ENCODE measurements at places on chromosomes 6 and 20.

GRCh38 chr6:142935553-142936517 lies 9.1 kb downstream of the HIVEP2 start:
- no peak for DNase-seq

DNA sequence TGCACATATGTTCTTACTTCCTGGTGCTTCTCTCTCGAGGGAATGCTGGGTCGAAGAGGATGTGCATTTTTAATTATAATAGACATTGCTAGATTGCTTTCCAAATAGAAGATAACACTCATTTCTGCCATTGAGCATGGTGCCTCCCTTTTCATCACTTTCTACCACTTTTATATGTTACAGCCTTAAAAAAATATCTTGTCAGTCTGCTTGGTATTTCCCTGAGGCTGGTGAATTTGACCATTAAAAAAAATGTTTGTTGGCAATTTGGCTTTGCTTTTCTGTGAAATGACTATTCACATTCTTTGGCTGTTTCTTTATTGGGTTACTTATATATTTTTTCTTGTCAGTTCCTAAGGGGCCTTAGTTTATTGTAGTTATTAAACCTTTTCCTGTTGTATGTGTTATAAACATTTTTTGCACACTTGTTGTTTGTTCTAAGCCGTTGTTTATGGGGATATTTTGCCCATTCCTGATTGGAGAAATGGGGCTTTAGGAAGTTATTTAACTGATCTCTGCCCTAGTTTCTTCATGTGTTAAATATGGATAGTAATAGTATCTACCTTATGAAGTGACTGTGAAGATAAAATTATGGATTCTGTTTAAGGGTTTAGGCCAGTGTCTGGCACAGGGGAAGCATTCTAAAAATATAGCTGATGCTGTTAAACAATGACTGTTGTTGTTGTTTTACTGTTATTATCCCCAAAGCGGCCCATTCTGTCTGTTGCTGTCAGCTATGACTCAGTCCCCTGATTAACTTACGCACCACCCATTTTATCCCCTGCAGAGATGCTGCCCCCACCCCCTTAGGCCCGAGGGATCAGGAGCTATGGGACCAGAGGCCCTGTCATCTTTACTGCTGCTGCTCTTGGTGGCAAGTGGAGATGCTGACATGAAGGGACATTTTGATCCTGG lies 3.8 kb downstream of the DDR1 start:
- DNase-seq, result no peak

- DNase-seq, result no peak
Observed at GRCh38 chr6:24233813-24234442, 107.9 kb downstream of the NRSN1 start.

DNA sequence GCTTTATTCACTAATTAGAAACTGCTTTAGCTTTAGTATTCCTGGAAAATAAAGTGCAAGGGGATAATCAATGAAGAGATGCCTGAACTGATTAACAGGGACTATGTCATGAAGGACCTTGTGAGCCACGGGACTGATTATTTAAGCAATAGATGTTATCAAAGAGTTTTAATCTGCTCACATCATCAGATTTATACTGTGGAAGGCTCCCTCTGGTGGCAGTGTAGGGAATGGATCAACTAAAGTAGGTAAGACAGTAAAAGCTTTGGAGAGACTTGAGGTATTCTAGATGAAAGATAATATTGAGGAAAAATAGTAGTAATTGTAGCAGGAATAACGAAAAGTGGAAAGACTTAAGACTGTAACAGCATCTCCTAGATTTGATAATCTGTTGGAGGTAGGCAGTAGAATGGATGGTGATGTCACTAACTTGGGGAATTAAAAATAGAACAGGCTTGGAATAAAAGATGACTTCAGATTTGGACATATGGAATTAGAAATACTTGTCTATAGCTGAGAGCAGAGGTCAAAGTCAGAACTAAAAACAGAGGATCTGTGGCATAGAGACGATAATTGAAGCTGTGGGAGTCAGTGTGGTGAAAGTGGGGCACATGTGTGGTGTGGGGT lies 80.3 kb upstream of the HTR1E start:
- no peak for DNase-seq

GRCh38 chr6:308307-308706 lies 16.0 kb downstream of the DUSP22 start:
- DNase-seq, result no peak

- DNase-seq, result no peak
Observed at GRCh38 chr6:17367868-17368267, 25.5 kb upstream of the CAP2 start.

DNA sequence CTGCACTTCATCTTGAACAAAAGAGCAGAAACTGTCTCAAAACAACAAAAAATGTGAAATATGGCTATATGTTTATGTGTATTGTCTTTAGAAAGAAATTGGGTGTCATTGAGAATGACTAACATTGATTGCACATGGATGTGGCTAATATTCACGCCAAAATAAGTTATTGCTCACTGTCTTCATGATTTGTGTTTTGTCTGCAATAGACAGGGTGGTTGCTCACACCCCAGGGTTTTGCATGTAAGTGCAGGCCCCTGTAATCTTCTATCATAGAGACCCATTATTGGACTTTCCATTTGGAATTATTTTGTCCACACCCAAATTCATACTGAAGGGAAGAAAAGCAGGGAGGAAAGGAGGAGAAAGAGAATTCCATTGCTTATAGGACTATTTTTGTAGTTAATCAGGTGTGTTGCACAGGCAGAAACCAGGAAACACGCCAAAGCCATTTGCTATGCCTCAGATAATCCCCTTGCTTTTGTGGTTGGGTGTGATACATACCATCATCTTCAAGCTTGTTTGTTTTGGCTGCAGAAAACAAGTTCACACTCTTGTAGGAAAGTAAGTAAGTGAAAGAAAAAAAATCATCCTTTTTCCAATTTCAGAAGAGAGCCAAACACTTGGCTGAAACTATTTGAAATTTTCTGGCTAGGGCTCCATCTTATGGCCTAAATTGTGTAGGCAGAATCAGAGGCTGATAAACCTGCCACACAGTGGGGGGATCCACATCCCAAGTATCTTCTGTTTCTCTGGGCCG lies 214.1 kb downstream of the COL12A1 start:
- no peak for DNase-seq

DNA sequence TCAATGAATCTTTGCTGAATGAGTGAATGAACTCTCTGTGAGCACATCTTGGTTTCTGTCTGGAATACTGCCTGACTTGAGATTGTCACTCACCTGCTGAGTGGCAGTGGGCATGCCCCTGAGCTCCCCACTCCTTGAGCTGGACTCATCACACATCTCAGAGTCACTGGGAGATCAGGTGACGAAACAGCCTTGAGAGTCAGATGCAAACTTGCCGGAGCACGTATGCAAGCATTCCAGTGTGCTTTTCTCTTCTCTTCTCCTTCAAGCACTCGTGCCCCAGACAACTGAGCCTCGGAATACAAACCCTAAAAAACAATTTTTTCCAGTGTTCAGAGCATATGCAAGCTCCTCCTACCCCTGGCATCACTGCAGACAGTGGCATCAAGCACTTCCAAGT lies 9.4 kb upstream of the BMP7 start:
- DNase-seq, result no peak

GRCh38 chr20:53900380-53900999 lies 169.9 kb downstream of the BCAS1 start:
- DNase-seq, result no peak

DNA sequence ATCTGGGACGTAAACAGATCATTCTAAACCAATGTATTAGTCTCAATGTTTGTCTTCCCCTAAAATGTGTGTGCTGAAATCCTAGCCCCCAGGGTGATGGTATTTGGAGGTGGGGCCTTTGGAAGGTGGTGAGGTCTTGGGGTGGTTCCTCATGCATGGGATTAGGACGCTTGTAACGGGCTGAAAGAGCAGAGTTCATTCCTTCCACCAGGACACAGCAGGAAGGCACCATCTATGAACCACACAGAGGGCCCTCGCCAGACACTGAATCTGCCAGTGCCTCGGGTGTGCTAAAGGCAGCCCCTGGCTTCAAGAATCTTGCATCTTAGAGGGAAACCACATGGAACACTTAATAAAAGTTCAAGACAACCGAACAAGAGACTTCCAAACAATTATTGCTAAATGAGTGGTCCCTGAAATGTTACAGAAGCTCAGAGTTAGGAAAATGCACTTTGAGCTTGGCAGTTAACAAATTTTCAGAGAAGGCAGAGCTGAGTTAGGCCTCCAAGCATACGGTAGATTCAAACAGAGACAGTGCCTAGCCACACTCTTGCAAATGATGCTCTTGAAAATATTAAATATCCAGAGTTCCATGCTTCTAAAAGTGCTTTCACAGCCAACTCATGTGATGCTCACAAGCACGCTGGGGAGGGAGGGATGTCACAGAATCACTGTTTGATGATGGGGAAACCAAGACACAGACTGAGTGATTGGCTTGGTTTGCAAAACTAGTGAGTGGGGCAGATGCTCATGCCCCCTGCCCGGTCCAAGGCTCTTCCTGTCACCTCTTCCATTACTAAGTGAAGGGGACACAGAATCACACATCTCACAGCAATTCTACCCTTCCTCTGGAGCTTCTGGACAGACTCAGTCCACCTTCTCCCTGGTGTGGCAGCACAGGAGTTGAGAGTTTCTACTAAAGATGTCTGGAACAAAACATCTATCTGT lies 27.4 kb downstream of the TBC1D7 start:
- no peak for DNase-seq

DNA sequence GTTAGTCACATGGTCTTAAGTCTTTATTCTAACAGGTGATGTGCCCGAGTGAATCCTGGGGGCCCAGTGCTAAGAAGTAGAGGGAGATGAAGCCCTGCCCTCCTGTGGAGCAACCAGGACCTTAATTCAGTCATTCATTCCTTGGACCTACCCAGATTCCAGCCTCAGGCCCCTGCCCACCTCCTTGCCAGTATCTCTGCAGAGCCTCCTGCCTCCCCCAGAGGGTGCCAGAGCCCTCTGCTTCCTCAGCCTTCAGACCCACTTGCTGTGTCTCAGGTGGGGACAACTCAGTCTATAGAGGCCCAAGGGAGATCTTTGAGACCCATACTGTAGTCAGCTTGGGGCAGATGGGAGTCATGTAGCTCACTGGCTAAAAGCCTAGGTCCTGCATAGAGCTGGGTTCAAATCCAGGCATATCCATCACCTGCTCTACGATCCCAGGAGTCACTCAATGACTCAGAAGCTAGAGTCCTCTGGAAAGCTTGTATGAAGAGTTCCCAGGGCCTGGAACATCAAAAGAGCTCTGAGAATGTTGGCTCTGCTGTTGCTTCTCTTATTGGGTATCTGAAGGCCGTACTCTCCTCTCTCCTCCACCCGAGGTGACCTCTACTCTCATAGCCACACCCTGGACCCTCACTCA lies 3.9 kb upstream of the SIGLEC1 start:
- DNase-seq, result no peak
